ENCODE measurements at places on chromosomes 12 and 14.
A peak's percentile ranks its signal among the peaks of the same experiment; 100 is the strongest.

GRCh38 chr12:82461393-82461792 is 103.1 kb downstream of the METTL25 start:
- no peak for DNase-seq

DNA sequence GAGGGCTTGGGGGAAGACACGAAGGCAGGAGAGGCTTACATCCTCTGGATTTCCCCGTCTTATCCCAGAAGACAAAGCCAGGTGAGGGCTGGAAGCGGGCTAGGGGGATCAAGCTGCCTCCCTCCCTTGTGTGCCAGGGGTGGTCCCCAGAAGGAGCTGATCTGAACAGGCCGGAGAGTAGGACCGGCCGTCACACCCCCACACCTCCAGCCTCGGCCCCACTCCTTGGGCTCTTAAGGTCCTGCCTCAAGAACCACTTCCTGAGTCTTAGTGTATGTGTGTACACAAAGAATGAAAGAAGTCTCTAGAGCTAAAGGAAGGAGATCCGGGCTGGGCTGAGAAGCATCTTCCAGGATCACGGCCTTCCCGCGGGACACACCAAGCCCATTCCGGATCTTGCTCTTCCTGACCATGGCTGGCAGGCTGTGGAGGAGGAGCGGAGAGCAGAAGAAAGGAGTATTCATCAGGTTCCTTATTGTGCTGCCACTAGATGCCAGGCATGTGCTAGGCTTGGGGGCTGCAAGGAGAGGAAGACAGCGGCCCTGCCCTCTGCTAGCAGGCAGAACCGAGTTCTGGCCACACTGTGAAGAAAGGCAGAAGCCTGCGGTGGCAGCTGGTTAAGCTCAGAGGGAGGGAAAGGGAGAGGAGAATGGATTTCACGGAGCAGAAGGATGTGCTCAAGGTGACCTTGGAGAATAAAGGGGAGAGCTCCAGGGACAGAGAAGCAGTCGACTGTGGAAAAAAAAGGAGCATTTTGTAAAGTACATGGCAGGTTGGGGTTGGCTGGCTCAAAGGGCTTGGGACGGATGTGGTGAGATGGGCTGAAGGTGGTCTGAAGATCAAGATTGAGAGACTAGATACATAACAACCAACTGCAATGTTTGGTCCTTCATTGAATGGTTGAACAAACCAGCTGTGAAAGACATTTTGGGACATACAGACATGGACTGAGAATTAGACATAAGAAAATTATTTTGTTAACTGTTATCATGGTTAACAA is 1.3 kb upstream of the CD63 start:
- peak; percentile 61 for DNase-seq

DNA sequence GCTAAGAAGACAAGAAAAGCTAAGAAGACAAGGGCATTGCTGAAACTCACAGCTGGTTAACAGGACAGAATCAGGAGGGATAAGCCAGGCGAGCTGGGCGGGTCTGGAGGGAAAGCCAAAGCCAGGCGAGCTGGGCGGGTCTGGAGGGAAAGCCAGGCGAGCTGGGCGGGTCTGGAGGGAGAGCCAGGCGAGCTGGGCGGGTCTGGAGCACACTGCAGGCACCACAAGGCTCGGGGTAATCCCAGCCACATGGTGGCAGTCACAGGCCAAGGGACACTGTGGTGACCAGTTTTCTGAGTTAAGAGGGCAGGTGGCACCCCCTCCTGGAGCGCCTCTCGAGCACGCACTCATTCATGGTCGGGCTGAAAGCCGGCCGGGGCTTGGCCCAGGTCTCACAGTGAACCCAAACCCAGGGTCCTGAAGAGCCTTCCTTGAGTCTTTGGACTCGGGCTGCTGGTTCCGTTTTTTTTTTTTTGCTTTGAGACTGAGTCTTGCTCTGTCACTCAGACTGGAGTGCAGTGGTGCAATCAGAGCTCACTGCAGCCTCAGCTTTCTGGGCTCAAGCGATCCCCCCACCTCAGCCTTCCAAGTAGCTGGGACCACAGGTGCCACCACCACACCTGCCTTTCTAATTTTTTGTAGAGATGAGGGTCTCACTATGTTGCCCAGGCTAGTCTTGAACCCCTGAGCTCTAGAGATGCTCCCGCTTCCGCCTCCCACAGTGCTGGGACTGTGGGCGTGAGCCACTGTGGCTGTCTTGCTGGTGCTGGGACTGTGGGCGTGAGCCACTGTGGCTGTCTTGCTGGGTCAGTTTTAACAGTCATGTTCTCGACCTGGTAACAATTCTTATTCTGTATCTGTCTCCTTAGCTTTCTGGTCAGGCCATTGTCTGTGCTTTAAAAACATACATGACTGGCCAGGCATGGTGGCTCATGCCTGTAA is 40.2 kb downstream of the HSP90AA1 start:
- peak; percentile 36 for DNase-seq

GRCh38 chr14:84482256-84483071 is 1047.5 kb upstream of the FLRT2 start:
- no peak for DNase-seq

DNA sequence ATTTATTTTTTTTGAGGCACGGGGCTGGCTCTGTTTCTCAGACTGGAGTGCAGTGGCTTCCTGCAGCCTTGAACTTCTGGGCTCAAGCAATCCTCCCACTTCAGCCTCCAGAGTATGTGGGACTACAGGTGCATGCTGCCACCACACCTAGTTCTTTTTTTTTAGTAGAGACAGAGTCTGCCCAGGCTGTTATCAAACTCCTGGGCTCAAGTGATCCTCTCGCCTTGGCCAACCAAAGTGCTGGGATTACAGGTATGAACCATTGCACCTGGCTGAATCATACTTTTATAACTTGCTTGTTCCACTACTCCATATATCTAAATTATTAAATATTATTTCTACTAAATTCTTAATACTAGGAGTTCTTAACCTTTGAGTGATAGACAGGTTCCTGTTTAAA is 111.6 kb downstream of the BTG1 start:
- no peak for DNase-seq

- peak; percentile 67 for DNase-seq
These were observed 644 bp downstream of the NAB2 start for GRCh38 chr12:57089271-57090245.

- no peak for DNase-seq
These were observed 11.2 kb downstream of the LLPH start for GRCh38 chr12:66119229-66119869.

DNA sequence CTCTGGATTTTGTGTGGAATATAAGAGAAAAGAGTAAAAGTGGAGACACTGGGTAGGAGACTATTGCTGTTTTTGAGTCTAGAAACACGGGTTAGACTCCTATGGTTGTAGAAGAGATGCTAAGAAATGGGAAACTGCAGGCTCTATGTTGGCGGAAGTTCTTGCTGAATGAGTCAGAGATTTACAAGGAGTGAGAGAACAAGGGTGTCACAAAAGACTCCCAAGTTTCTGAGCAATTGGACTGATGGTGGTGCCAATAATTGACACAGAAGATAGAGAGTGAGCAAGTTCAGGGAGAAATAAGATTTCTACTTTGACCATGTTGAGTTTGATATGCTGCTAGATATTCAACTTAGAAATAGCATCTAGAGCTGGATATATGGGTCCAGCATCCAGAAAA is 2.6 kb upstream of the PRKD1 start:
- no peak for DNase-seq

DNA sequence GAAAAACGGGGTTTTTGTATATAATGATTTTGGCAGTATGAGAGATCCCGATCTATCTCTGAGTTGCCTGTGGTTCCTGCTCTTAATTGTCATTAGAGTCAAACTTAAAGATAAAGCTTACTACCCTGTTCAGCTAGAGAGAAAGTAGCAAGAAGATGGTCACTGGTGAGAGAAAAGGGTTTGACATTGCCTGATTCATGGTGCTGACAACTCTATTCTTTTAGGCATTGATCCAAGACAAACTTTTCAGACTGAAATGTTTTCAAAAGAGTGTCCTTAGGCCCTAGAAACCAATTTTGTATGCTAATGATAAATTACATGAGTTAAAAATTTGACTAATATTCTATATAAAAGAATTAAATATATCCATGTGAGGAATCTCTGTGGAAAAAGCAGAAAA is 35.1 kb downstream of the PELI2 start:
- DNase-seq: no peak

DNA sequence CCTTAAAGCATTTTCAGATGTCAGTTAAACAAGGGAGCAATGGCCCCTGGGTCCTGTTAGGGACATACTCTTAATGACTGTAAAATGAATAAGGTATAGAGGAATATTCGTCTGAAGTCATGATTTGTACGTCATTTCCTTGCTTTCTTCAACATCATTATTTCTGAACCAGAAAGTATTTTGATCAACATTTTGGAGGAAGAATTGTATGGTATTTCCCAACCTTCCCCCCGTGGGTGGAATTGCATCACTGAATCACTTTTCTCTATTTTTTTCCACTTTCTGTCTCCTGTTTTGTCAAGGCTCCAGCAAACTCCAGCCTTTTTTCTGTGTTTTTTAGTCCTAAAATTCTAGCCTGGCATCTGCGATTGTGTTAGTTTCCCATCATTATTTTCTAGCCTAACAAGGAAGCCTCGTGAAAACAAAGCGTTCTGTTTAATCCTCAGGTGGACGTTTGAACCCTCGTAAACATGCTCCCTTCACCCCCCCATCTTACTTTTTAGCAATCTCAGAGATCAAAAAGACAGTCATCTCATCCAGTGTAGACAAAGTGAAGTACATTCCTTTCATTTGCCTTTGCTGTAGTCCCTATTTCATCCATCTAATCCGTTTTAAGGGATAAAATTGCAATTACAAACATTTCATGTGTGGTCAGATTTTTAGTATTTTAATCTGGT is 62.3 kb downstream of the ETV6 start:
- DNase-seq: no peak

GRCh38 chr14:35292770-35293561 is 784 bp downstream of the PSMA6 start:
- DNase-seq: peak; percentile 46

- DNase-seq: no peak
These were observed 57.5 kb downstream of the ARHGAP5 start for GRCh38 chr14:32134448-32135097.

DNA sequence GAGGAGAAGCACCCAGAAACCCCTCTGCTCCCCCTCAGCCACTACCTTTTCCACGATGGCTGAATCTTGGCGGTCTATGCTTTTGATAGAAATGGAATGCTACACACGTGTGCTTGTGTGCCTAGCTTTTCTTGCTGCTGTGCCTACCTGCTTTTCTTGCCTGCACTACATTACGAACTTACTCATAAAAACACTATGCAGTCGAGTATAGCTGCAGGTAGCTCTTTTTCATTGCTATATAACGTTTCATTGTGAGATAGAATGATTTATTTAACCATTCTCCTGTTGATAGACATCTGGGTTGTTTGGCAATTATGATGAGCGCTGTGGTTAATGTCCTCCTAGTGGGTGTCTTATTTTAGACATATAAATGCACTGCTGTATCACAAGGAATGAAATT is 67.9 kb upstream of the NCOR2 start:
- DNase-seq: no peak

- DNase-seq: peak; percentile 62
These were observed 5.6 kb upstream of the JAG2 start for GRCh38 chr14:105173901-105174894.
